ENCODE measurements at places on chromosomes 6 and 20.

- DNase-seq = no peak
Measured at GRCh38 chr6:141472162-141472928, 660.4 kb upstream of the GJE1 start.

DNA sequence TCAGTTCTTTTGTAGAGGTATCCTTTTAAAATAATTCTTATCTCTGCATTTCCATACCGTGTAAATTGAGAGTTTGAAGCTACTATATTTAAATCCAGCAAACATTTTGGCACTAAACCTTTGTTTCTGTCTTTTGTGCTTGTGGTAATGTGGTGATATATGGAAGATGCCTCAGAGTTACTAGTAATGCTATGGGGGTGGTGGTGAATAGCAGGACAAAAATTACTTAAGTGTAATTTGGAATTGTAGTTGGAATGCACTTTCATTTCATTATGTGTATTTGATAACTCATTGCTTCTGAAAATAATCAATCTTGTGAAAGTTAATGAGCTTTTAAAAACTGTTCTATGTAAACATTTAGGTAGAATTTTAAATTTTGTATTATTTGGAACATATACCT lies 404.5 kb downstream of the PHF3 start:
- no peak for DNase-seq

DNA sequence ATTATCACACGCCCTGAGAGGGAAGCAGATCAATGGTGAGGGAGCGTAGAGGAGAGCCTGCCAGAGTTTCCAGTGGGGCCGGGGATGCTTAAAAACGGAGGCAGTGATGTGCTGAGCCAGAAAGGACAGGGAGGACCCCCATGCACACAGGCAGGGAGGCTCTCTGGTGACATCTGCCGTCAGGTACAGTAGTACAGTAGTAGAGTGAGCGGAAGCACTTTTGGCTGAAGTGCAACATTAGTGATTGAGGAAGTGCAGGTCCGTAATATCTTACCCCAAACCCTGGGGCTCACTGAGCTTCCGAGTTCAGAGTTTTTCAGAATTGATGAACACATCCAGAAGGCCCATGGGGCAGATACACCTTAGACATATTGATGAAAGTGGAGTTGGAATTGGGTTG lies 42.1 kb downstream of the GFRA4 start:
- no peak for DNase-seq

DNA sequence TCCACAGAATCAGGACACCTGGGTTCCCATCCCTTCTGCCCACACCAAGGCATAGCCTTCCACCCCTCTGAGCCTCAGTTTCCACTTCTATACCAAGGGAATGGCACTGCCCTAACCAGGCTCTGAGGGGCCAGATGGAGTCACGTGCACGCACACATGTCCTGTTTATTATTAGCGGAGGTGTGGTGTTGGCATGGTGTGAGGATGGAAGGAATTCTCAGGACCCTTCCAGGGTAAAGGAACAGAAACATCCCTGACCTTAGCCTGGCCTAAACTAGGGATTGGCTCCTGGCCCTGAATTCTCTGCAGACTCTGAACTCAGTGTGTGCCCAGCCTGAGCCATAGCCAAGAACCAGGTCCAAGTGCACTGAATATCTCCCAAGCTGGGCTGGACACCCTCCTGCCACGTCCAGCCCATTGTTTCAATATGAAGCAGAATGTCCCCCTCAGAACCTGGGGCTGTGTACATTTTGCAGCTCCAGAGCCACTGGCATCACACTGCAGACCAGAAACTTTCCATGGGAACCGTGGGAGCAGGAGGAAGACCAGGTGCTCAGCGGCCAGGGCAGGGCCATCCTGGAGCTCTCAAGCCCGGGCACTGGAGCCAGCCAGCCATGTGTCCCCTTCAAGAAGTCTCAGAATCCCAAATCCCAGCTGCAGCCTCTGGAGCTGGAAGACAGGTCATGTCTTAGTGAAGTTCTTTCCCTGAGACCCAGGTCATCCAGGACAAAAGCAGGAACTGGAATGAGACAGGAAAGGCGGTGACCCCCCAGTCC lies 208.4 kb downstream of the ANKRD60 start:
- no peak for DNase-seq

DNA sequence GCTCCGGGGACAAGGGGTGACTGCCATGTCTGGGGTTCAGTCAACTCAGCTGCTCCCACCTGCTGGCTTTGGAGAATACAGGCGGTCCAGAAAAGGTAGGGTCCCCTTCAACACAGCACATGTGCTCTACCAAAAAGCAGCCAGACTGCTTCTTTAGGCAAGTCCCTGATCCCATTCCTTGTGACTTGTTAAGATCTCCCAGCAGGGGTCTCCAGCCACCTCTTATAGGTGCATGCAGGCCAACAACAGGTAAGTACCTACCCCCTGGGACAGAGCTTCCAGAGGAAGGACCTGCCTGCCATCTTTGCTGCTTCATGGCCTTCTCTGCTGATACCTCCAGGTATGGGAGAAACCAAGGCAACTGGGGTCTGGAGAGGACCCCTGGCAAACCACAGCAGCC lies 106.5 kb downstream of the HACE1 start:
- DNase-seq = no peak

DNA sequence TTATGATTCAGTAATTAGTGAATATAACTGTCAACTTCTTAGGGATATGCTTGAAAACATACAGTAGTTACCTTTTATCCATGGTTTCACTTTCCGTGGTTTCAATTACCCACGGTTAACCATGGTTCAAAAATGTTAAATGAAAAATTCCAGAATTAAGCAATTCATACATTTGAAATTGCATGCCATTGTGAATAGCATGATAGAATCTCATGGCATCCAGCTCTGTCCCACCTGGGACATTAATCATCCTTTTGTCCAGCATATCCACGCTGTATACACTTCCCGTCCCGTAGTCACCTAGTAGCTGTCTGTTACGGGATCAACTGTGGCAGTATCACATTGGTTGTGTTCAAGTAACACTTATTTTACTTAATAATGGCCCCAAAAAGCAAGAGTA lies 781.7 kb upstream of the CITED2 start:
- DNase-seq = no peak

DNA sequence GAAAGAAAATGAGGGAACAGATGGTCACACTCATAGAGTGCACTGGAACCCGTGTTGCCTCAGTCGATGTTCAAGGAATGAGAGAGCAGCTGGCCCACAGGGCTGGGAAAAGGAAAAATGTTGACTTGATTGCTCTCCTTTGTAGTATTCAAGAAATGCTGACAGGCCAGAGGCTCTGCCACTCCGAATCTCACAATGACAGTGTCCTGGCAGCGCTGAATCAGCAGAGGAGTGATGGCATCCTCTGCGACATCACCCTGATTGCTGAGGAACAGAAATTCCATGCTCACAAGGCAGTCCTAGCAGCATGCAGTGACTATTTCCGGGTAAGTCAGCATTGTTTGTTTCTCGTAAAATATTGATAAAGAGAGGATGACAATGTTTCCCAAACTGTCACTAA lies 51.3 kb downstream of the KLHL32 start:
- no peak for DNase-seq

DNA sequence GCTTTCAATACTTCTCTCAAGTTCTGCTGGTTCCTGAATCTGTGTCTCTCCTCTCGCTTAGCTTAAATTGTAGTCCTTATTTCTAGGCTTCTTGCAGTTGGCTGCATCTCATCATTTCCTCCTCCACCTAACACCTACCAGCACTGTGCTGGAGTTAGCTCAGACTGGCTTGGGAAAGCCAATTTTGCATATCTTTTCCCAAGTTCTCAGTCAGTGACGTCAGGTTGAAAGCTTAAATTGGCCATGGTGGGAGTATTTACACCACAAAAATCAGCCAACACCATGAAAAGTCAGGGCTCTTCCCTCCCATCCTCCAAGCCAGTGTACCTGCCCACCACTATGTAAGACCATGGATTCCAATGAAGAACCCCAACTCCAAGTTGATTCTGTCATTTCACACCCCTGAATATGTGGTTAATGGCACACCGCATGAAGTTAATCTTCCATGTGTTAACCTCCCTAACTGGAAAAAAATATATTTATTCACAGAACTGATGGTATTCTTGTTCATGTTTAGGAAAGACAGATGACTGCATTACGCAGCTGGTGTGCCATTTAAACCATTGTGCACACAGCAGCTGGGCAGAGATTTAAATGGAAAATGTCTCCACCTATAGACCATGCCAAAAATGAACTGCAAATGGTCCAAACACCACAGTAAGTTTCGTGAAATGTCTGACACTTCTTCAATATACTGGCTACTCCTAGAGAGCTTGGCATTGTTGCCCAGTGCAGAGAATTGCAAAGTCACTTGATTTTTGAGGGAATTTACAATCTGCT lies 274.1 kb upstream of the MAP3K7 start:
- no peak for DNase-seq

DNA sequence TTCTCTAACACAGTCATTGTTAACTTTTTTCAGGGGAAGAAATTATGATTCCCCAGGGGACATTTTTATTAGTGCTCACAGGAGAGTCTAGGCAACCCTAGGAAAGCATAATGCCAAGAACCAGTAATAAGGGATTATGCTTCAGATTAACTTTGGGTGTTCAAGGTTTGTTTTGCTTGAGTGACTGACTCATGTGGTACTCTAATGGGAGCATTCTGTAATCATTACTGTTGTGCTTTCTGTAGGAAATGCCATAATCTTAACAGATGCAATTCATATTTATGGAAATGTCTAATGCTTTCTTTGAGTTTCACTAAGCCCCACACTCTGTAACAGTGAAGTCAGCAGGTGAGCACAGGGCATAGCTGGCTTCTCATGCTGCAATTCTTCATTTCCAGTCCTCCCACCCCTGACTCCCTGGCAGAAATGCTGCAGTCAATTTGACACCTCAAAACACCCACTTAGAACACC lies 263.4 kb upstream of the MAN1A1 start:
- DNase-seq = no peak

GRCh38 chr6:112176175-112176574 lies 78.2 kb downstream of the LAMA4 start:
- DNase-seq = no peak

- no peak for DNase-seq
Measured at GRCh38 chr20:35279533-35280174, 1.7 kb upstream of the MMP24OS start.

DNA sequence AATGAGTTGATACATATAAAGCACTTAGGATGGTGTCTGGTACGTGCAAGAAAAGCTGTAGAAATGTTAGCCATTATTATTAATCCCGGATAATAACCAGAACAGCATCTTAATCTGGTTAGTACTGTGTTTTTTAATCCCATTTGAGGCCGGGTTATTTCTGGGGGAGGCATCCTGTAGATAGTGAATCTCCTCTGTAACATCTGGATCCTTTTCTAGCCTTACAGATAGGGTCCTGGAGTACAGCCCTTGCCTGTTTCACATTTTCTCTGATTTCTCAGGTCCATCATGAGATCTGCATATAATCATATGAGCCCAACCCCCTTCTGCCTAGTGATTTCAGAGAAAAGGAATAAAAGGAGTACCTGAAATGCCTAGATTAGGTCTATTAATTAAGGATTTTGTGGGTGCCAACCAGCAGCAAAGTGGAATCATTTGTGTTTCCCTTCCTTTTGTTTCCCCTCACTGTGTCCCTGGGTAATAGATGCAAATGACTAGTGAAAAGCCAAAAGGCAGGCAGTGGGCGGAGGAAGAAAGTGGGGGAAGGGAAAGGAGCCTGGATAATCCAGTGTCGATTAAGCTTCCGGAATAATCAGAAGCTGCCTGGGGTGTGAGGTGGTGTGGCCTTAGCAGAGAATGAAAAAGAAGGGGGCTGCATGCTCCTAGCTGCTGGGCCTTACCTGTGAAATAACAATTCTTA lies 88.9 kb downstream of the SOBP start:
- no peak for DNase-seq

DNA sequence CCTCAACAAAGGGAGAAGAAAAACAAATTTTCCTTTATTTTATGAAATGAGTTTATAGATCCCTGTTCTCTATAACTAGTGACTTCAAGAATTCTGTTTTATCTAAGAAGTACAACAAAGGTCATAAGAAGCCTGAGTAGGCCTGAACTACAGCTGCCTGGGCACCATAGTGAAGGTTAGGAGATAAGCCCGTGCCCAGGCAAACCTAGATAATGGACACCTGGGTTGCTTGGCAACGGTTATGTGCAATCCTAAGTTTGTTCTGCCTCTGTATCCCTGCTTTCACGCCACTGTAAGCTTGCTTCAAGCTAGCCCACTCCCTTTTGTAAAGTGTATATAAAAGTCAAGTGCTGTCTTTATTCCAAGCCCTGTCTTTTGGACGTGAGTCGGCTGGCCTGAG lies 23.2 kb downstream of the SCGN start:
- DNase-seq = no peak

GRCh38 chr6:149961728-149962425 lies 1.9 kb upstream of the ULBP1 start:
- no peak for DNase-seq

DNA sequence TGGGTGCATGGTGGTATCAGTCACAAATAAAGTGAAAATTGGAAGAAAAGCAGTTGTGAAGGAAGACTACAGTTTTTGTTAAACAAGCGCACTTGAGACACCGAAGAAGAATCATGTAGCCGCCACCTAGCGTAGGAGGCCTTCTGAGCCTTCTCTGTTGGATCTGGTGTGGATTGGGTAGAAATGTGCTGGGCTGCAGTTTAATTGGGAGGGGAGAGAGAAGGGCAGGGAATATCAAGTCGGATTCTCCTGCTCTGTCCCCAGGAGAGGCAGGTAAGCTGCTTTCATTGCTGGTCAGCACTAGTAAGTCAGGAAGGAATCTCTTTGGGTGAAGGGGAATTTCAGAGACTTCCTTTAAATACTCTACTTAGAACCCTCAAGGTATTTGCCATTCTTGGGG lies 1.2 kb upstream of the FABP7 start:
- no peak for DNase-seq

DNA sequence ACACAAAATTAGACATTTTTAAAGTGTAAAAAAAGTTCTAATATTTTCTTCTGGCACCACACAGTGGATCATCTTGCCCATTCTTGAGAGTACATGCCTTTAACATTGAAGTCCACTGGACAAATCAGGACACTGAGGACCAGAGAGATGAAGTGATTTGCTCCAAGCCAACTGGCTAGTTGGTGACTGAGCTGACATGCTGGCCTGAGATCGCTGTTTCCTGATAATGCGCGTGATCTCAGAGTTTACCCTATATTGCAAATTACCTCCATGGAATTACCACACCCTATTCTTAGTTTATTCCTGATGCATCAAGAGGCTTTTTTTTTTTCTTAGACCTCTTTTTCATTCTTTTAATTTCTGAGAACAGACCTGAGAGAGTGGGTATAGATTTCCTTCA lies 432.8 kb downstream of the CD83 start:
- DNase-seq = no peak

GRCh38 chr6:140817176-140817575 lies 1315.5 kb upstream of the GJE1 start:
- DNase-seq = no peak

DNA sequence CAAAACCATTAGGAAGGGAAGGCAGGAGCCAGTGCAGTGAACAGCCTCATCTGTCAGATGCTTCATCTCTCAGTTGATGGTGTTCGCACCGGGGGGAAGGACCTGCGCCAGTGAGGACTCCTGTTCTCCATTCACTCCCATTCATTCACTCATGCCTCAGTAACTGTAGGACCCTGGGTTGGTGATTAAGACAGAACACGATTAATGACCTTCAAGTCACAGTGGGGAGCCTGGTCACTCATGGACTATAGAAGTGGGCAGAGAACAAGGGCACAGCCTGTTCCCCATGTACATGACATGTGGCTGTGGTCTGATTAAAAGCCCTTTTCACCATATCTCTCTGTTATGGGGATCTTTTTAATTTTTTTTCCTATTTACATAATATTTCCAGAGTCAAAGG lies 113.3 kb downstream of the RPS12 start:
- no peak for DNase-seq

GRCh38 chr6:6227896-6228295 lies 92.6 kb downstream of the F13A1 start:
- no peak for DNase-seq

GRCh38 chr20:5096463-5096862 lies 23.3 kb downstream of the PCNA start:
- DNase-seq = no peak

All from stimulated activated CD4-positive, alpha-beta T cell treated with anti-CD3 and anti-CD28 coated beads, Interleukin-1b, Interleukin-23, amount 100 ng/mL, for 24 hours (primary cell).